ENCODE measurements at places on chromosomes 7 and 10.
A peak's percentile ranks its signal among the peaks of the same experiment; 100 is the strongest.

GRCh38 chr7:88664630-88665233 lies 94.8 kb upstream of the ZNF804B start:
- peak; percentile 38 for DNase-seq

- DNase-seq: no peak
Observed at GRCh38 chr7:232410-233248, 40.3 kb downstream of the FAM20C start.

- DNase-seq: no peak
Observed at GRCh38 chr7:24545215-24545614, 28.0 kb upstream of the PALS2 start.

DNA sequence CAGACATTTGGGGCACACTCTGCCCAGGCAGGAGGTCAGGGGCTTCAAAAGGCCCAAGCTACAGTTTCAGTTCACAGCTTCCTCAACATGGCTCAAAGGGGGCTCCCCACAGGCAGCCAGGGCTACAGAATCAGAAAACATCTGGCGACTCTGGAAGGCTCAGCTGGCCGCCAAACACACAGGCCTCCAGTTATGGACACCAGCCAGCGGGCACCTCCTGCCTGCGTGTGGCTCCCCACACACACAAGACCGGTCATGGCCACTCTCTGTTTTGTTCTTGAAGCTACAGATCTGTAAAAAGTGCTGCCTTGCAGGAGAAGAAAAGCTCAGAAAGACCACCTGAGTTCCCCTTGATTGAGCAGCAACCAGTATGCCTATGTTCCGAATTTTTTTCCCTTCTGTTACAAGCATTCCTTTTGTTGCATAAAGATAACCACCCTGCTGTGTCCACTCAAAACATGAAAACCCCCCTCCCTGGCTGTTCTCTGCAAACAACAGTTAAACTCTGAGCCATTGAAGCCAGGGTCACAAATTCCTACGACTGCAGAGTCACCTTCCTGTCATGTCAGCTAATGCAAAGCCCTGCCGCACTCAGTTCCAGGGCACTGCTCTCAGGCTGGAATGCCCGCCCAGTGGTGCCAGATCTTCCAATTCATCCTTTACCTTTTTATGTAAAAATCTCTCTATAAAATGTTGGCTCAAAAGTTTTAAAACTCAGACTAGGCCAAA lies 33.6 kb downstream of the VSTM4 start:
- DNase-seq: no peak

GRCh38 chr10:54139819-54140428 lies 661.1 kb downstream of the PCDH15 start:
- DNase-seq: no peak

GRCh38 chr7:66921396-66921917 lies 432 bp downstream of the TMEM248 start:
- DNase-seq: peak; percentile 7

- no peak for DNase-seq
Observed at GRCh38 chr7:29228289-29229011, 33.9 kb downstream of the CHN2 start.

GRCh38 chr10:93954726-93955363 lies 38.9 kb upstream of the PLCE1 start:
- DNase-seq: no peak

DNA sequence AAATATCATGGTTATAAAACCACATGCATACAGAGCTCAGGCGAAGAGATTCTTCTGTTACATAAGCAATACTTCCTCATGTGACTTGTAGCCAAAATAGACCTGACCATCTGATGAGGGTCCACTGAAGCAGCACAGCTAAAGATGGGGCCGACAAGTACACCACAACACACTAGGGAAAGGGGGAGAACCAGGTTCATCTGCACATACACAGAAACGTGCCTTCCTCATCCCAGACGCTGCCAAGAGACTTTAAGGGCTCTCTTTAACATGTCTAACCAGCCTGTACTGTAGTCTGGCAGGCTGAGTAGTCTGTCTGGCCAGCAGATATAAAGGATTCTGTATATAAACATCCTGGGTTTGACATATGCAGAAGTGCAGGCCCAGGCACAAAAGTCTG lies 30.3 kb downstream of the ERCC6 start:
- DNase-seq: no peak

DNA sequence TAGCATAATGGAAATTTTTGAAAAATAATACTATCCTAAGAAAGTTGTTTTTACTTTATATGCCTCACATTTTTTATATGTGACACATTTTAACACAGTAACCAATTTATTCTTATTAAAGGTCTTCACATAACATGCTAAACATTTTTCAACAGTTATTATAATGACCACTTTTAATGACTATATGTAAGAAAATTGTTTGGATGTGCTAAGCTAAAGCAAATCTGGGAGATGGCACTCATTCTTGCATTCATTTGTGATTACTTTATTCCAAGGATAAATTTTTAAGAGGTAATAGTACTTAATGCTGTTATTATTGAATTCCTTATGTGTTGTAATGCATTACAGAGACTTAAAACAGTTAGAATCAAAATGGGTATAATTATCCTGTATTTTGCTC lies 88.1 kb downstream of the ANKIB1 start:
- DNase-seq: no peak

- DNase-seq: no peak
Observed at GRCh38 chr7:82696631-82697030, 253.1 kb upstream of the CACNA2D1 start.

DNA sequence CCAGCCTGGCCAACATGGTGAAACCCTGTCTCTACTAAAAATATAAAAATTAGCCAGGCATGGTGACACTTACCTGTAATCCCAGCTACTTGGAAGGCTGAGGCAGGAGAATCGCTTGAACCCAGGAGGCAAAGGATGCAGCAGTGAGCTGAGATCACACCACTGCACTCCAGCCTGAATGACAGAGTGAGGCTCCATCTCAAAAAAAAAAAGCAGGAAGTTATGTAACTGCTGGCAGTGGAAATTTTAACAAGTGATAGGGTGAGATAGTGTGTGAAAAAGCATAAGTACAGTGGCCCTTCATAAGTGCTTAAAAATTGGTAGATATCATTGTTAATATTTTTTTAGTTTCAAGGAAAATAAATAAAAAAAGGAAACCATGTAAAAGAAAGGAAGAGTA lies 12.3 kb downstream of the AKR1C3 start:
- DNase-seq: no peak

- DNase-seq: peak; percentile 44
Observed at GRCh38 chr7:137579913-137580640, 236.5 kb upstream of the PTN start.

GRCh38 chr7:139782932-139783331 lies 5.1 kb upstream of the HIPK2 start:
- DNase-seq: no peak

DNA sequence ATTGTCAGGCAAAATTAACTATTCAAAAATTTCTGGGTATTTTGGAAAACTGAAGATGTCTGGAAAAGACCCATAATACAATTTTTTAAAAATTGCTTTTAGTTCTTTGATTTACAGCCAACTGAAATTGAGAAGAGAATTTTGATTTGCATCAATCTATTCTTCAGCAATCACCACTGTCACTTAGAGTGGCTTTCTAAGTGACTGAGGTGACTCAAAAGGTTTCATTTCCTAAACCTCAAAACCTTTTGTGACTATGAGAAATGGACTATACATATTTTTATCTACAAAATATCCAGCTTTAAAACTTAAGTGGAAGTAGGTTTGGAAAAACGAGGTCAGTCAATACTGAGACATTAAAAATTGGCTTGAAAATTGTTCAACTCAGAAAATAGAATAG lies 60.0 kb downstream of the ENO4 start:
- no peak for DNase-seq

DNA sequence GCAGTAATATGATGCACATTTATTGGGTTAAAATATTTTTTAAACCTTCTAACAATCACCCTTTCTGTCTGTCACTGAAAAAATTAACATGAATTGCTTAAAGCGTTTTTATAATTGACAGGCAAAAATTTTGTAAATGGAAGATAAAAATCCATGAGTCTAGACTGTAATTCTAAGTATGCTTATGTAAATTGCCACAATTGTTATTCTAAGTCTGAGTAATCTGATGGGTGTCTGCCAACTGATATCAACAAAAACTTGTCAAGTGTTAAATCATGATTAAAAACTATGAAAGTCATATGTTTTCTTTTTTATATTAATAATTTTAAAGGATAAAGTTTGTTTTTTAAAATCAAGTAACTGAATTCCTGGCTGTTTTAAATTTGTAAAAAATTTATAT lies 208.2 kb downstream of the CDK14 start:
- no peak for DNase-seq

DNA sequence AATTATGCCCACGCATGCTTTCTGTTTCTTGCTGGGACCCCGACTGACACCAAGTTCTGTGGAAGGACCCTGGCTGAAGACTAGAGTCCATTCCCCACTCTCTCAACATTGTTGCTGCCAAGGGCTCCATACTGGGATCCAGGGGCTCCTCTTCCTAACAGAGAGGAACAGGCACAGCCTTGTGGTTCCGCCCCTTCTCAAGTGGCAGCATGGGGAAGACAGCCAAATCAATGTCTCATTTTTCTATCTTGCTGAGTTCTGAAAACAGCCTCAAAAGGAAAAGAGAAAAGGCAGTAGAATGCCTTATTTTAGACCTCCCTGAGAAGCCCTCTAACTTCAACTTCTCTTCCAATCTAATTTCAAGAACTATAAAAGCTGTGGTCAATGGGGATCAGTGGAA lies 23.7 kb upstream of the LAMB1 start:
- DNase-seq: no peak

DNA sequence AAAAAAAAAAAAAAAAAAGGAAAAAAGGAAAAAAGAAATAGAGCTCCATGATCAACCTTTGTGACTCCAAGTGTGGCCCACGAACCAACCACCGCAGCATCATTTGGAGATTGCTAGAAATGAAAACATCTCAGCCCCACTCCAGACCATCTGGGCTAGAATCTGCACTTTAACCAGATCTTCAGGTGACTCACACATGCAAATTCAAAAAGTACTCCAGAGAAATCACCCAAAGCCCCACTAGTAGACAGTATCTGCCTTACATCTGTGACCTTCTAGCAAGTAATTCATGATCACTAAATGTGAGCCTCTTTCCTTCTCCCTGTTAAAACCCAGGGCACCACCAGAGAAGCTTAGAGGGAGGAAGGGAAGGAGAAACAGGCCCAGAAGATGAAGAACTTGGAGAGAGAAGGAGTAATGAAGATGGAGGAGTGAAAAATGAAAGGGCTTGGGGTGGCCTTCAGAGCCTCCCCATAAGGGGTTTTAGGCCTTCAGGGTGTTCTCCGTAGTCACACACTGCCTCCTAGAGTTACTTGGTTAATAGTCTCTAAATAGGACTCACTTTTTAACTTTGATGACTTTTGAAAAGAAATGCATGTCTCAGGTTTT lies 94.0 kb downstream of the SLC37A3 start:
- no peak for DNase-seq

- no peak for DNase-seq
Observed at GRCh38 chr10:14036233-14036632, 294.5 kb downstream of the FRMD4A start.

DNA sequence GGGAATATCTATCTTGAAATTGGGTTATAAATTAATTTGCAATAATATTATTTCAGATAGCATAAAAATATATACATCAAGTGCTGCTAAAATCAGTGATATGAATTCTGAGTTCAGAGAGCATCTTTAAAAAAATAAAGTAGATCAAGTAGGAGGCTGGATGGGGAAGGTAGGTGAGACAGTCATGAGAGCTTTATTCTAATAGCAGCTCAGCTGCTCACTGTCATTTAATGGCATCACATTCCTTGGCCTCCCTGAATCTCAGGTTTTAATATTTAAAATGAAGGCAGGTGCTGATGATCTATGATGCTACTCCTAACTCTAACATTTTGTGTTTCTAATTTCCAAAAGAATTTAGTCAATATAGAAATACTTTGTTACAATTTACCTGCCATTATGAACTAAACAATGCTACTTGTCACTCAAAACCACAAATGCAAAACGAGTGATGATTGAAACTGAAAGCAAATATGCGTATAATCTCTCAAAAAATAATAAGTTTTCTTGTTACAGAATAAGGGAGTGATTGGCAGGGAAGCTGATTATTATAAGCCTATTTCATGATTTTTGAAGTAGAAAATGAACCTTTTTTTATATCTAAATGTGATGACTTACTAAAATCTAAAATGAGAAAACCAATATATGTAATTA lies 147.6 kb upstream of the CSTF2T start:
- no peak for DNase-seq

GRCh38 chr10:7333961-7334641 lies 76.7 kb downstream of the SFMBT2 start:
- DNase-seq: no peak

- DNase-seq: peak; percentile 83
Observed at GRCh38 chr7:116671681-116672595, at the start of gene MET. Gene MET, plus strand, starts transcription at chr7:116672196. Its CDS starts 26,889 bp downstream, at chr7:116699085.

DNA sequence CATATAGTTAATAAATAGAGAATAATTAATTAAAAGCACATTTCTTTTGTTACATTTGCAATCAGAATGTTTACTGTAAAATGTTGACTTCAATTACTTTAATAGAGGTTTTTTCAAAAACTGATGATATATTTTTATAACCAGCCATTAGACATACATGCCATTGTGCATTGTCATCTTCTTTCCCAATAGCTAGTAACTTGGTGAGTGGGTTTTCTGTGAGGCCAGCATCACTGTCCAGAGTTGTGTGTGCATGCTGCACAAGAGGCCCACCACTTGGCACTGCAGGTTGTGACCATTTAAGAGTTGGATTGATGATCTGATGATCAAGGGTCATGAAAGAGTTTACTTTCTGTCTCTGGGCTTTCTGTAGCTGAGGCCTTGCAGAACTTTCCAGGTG lies 46.5 kb downstream of the TFEC start:
- DNase-seq: no peak

- DNase-seq: no peak
Observed at GRCh38 chr7:22418251-22419046, 61.5 kb upstream of the RAPGEF5 start.

- no peak for DNase-seq
Observed at GRCh38 chr7:158479021-158479663, 108.5 kb downstream of the PTPRN2 start.

DNA sequence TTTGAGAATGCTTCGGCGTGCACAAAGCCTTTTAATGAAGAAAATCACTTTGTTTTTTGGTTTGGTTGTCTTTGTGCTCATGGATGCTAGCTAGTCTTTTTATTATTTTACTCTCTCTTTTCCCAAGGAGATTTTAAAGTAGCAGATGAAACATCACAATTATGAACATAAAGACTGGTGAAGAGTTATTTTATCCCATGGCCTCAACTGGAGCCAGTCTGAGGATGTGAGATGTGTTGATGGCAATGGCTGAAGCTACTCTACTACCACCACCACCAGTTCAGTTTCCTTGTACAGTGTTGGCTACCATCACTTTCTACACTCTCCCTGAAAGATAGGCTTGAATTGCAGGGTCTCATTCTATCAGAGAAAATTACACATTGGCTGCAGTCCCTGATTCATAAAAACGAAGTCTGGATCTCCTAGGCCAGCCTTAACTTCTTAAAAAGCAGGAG lies 494 bp upstream of the HERC4 start:
- no peak for DNase-seq

All from NCI-H460 (cell line).